Left lung (tissue), 14 donors: ENCODE measurements at places on chromosomes 16 and 17. TPM values are rescaled to one million over a fixed set of nuclear protein-coding genes. Genes with fewer than 3 reads are reported as not detected.

DNA sequence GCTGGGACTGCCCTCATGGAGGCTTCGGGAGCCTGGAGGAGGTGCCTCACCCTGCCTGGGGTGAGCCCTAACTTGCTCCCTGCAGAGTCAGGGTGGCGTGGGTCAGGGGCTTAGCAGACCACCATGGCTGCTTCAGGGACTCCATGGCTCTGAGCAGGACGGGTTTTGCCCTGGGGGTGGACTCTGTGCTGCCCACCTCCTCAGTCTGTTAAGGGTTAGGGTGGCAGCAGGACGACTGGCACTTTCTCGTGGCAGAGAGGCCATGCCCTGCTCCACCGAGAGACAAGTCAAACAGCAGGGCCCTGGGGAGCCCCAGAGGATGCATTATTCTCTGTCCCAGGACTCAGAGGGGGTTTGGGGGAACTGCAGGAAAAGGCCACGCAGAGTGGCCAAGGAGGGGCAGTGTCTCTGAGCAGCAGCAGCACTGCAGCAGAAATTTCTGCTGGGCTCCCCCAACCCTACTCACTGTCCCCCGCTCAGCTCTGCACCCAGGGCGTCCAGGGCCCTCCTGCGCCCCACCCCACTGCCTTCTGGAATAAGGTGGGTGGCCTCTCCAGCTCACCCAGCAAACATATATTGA, 1.8 kb upstream of the PRSS22 start:
- no peak for DNase-seq

Gene MYH2
- total RNA-seq: 0.05 TPM

- no peak for DNase-seq
These were observed 154.2 kb downstream of the MYO1D start for GRCh38 chr17:32722733-32723132.

DNA sequence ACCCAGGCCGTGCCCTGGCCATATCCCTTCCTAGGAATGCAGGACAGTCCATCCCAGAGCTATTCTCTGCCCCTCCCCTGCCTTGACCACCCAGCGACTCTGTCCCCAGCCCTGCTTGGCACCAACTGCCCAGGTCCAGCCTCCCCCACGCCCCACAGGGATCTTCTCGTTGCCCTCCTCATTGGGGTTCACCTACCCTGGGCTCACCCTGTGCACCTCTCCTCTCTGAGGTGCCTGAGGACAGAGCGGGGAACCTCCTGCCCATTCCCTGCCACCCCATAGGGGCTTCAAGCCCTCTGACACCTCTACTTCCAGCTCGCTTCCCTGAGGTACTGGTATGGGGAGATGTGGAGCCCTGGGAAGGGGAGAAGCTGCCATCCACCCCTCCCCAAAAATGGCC, 6.2 kb upstream of the MPP2 start:
- no peak for DNase-seq

- DNase-seq: peak; percentile 68
These were observed 10.0 kb downstream of the BAIAP2 start for GRCh38 chr17:81044764-81045589.

DNA sequence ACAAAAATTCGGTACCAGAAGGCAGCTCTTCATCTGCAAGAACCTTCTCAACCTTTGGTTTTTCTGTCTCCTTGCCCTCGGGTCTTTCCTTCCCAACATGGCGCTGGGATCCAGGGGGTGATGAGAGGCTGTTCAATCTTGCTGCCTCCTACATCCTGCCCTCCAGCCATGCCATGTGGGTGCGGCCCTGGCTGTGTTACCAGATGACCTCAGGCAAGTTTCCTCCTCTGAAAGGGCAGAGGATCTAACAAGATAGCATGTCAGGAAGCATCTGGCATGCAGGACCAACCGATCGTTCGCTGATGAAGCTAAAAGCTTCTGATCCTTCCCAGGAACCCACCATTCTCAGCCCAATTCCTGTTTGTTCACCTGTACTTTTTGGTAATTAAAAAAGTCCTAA, 36.8 kb upstream of the BCAR1 start:
- DNase-seq: no peak

GRCh38 chr16:728131-728889, 1.4 kb downstream of the HAGHL start:
- DNase-seq: no peak

- no peak for DNase-seq
These were observed 24.8 kb upstream of the SLC38A7 start for GRCh38 chr16:58709333-58709732.

DNA sequence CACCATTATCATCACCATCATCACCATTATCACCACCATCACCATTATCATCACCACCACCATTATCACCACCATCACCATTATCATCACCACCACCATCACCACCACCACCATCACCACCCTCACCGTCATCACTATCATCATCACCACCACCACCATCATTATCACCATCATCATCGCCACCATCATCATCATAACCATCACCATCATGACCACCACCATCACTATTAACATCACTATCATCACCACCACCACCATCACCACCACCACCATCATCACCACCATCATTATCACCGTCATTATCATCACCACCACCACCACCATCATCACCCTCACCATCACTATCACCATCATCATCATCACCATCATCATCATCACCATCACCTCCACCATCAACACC, 9.1 kb downstream of the FOXL1 start:
- no peak for DNase-seq

- DNase-seq: no peak
These were observed 12.5 kb downstream of the DCAKD start for GRCh38 chr17:45038728-45039634.

Gene SOCS1
- 11.8 TPM for total RNA-seq

DNA sequence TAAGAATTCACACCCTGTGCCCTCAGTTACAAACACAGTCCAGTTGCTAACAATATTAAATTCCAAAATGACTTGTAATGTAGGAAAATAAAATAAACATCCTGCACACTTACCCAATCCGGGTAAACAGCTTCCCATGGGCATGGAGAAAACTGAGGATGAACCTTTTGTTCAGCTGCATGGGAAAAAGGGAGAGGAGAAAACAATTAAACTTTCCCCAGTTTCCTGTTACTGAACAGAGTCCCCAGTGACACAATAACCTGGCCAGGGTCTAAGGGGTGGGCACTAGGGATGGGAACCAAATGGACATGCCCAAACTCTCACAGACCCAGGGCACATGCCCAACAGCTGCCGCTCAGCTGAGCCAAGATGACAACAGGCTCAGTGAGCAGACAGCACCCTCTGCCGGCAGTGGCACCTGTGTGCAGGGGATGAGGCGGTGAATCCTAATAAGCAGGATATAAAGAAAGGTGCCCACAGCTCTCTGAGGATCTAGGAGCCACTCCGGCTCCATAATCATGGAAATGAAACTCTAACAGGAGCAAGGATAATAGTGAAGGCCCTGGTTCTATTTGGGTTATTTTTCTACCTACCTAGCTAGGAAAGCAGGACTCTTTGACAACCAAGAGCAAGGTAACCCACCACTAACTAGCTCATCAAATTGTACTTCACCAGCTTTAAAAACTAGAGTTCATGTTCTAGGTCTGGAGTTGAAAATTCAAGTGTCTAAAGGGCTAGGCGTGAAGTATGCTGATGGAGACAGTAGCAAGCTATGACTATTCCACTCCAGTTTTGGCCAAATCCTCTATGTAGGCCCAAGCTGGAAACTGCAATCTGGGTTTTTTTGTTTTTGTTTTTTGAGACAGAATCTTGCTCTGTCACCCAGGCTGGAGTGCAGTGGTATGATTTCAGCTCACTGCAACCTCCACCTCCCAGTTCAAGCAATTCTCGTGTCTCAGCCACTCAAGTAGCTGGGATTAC, 58.8 kb downstream of the SMG6 start:
- DNase-seq: peak; percentile 75

- no peak for DNase-seq
These were observed 85.7 kb downstream of the CMIP start for GRCh38 chr16:81530296-81530721.

- peak; percentile 15 for DNase-seq
These were observed 4.6 kb upstream of the SLC38A8 start for GRCh38 chr16:84047206-84047605.

DNA sequence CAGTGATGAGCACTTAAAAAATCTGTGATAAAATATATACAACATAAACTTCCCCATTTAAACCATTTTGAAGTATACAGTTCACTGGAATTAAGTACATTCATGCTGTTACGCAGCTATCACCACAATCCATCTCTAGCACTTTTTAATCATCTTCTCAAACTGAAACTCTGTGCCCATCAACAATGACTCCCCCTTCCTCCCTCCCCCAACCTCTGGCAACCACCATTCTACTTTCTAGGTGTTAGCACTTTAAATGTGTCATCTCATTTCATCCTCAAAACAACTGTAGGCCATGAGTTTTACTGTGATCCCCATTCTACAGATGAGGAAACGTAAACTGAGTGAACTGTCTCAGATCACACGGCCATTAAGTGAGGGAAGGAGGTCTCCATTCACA, 13.8 kb upstream of the TMEM98 start:
- DNase-seq: no peak

GRCh38 chr16:86775511-86775921, 197.2 kb downstream of the FOXL1 start:
- DNase-seq: no peak

Gene MSLN
- 464 TPM for total RNA-seq

DNA sequence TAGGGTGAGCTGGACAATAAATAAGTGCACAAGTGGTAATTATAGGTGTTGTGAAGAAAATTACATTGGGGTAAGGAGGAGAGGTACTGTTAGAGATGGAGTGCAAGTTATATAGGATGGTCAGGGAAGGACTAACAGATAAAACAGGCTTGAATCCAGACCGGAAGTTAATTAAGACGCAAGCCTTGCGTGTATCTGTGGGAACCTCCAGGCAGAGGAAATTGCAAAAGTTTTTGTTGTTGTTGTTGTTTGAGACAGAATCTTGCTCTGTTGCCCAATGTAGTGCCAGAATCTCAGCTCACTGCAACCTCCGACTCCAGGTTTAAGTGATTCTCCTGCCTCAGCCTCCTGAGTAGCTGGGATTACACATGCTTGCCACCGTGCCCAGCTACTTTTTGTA, 2.4 kb upstream of the ZNF18 start:
- no peak for DNase-seq

Gene NOG
- total RNA-seq: 0.55 TPM

- DNase-seq: no peak
These were observed 13.9 kb downstream of the SNN start for GRCh38 chr16:11681976-11682654.

- peak; percentile 51 for DNase-seq
These were observed 138.9 kb upstream of the CES5A start for GRCh38 chr16:56013962-56014552.

DNA sequence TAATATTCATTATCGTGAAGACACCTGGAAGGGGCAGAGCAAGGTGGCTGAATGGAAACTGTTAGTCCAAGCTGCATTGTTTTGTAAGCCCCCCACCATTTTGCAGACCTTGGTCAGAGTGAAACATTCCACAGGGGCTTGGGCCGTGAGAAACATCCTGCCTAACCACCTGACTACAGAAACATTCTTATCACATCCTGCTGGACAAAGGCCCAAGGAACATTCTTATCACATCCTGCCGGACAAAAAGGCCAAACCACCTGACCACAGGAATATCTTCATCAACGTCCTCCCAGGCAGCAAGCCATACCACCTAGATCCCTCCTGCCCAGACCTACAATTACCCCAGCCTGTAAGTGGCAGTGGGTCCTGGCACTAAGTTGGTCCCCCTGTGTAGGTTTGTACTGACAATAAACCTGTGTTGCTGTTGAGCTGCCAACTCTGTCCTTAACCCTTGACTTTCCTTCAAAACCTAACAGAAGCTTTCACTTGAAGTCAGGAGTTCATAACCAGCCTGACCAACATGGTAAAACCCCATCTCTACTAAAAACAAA, 19.6 kb downstream of the ATF7IP2 start:
- DNase-seq: no peak

- DNase-seq: no peak
These were observed 12.1 kb downstream of the DUS2 start for GRCh38 chr16:68035227-68035626.

- DNase-seq: no peak
These were observed 124.4 kb downstream of the CDYL2 start for GRCh38 chr16:80680046-80680445.

Gene WNT9B
- 1.2 TPM for total RNA-seq

DNA sequence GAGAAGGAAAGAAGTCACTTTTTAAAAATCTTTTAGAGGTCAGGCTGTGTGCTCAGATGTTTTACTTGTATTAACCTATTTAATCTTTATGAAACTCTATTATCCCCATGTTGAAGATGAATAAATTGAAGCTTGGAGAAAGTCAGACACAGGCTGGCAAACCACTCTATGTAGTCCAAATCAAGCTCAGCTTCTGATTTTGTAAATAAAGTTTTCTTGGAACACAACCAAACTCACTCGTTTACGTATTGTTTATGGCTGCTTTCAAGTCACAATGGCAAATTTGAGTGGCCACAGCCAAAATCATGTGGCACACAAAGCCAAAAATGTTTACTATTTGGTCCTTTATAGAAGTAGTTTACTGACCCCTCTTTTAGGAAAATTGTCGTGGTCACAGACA, 596.0 kb upstream of the CDH11 start:
- DNase-seq: no peak

DNA sequence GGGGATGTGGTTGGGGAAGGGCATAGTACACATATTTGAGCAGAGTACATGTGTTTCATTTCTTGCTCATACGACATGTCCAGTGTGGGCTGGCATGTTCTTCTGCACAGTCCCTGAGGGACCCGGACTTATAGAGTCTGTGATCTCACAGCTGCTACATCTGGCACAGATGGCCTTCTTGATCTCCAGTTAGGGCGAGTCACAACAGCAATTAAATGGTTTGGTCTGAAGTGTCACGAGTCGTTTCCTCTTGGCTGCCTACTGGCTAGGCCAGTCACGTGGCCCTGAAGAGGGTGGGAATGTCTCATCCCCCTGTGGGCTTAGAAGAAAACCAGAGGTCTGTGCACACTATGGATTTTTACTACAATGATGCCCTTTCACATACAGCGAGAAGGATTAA, 443.6 kb downstream of the WWOX start:
- DNase-seq: no peak

GRCh38 chr16:85598141-85598540, 15.0 kb upstream of the GSE1 start:
- DNase-seq: no peak

DNA sequence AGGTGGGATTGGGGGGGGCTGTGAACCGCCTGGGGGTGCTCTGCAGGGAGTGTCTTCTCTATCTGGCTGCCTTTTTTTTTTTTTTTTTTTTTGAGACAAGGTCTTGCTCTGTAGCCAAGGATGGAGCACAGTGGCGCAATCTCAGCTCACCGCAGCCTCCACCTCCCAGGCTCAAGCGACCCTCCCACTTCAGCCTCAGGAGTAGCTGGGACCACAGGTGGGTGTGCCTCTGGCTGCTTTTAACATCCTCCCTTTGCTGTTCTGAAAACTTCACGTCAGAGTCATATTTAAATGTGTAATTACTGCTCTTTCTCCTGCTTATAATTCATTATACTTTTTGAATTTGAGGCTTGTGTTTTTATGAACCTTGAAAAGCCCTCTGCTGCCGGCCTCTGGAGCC, 78.4 kb downstream of the ZNF778 start:
- DNase-seq: no peak
